Caco-2 (cell line): ENCODE measurements at places on chromosomes 2 and 18. TPM values are rescaled to one million over a fixed set of nuclear protein-coding genes. Genes with fewer than 3 reads are reported as not detected.

- DNase-seq, result no peak
Measured at GRCh38 chr2:4873876-4874593, 818.1 kb upstream of the SOX11 start.

DNA sequence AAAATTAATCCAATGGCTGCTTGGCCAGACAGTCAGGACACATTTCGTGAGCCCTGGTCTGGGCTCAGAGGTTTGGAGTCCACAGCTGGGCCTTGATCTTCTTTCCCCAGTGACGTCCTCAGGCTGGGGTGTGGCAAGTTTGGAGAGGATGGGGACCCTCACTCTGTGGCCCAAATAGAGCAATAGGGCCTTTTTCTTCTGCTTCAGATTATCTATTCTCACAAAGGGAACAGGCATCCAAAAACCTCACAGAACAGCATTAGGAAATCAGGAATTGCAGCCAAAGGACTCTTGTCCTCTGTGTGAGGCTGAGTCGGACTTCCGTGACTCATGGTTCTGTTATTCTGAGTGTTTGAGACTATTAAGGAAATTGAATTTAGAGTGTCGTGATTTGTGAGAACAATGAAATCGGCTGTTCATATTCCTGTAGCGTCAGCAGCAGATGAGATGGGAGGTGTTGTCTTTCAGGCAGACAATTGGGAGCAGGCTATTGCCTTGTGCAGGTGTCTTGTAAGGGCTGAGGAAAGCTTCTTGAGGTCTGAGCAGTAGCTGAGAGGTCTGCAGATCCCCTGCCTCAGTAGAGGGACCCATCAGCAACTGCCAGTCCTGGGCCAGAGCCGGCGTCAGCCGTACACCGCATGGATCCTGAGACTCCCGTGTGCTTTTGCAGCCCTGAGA, 113.8 kb downstream of the SH3RF3 start:
- DNase-seq, result no peak

DNA sequence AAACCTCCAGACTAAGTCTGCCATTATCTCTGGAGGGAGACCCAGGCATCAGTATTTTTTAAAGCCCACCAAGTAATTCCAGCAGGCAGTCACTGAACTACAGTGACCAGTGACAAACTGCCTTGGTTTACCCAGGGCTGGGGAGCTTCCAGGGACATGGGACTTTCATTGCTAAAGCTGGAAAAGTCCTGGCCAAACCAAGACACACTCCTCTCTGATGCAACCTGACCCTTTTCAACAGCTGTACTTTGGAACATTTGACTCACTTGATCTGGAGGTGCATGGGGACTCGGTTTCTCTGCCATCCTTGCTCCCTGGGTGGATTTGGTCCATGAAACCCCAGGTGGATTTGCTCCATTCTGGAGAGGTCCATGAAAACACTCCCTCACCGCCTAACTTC, 7.0 kb downstream of the MRO start:
- DNase-seq, result no peak

- DNase-seq, result no peak
Measured at GRCh38 chr2:239678666-239679296, 278.0 kb upstream of the HDAC4 start.

DNA sequence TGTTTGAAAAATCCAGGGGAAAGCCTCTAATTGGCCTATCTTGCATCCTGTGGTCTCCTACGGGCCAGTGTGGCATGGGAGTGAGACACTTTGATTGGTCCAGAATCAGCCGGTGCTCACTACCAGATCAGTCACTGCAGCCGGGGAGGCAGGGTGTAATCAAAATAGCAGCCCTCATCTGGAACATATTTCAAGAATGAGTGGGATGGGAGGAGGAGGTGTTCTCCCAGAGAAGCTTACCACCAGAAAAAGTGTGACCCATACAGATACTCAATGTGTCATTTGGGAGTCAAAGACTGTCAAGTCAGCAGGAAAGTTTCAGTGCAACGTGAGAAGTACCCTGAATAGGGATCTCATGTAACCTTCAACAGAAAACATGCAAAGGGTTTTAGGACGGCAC, 393.9 kb upstream of the SLC14A2 start:
- DNase-seq, result no peak

DNA sequence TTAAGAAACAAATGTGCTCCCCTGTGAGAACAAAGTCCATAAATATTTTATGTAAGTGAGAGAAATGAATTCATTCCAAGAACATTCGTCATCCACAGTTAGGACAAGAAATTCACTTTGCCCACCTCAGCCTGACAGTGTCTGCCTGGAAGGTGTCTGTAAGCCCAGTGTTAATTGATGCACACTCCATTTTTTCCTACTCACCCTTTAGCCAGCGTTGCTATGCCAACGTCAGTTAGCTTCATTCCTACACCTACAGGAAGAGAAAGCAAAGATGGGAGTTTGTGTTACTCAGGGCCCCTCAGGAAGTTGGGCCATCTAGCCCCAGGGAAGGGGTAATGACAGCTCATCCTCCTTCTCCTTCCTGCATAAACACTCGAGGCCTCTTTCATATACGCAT, 131.0 kb downstream of the ALPK2 start:
- DNase-seq, result no peak

DNA sequence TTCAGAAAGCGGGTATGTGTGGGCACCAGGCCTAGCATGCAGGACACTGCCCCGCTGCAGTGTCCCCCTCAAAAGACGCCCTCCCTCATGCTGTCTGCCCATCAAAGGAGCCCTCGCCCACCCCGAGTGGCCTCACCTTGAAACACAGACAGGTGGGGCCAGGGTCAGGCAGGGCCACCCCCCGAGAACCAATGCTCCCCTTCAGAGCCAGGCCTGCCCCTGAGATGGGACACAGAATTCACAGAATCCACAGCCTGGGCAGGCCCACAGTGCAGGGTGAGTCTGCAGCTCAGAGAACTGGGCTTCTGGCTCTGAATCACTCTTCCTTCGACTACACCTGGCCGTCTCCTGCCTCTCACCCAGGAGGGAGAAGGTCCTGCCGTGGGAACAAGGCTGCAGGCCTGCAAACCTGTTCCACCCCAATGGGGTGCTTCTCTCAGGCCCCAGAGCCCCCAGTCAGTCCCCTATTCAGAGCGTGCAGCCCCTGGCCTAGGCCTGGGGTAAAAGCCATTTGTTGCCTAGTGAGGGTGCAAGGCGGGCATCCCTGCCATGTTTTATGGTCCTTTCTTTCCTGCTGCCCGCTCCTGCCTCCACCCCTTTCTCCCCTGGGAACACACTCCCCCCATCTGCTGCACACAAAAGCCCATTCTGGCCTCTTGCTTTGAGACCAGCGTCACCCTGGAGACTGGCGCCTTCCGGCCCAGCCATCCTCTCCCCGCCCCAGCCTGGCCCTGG, 11.3 kb upstream of the ARHGEF4 start:
- DNase-seq, result no peak

DNA sequence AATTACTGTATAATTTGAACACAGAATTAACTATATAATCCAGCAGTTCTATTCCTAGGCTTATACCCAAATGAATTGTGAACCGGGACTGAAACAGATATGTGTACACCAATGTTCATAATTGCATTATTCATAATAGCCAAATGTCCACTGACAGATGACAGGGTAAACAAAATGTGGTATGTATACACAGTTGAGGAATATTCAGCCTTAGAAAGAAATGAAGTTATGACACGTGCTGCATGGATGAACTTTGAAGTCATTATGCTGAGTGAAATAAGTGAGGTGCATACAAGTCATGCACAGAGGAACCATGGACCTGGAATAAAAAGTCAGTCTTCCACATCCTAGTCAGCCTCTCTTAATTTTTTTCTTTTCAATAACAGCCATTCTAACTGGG, 91.9 kb downstream of the SH3RF3 start:
- no peak for DNase-seq

GRCh38 chr2:23157812-23158211, 227.2 kb upstream of the KLHL29 start:
- DNase-seq, result no peak

DNA sequence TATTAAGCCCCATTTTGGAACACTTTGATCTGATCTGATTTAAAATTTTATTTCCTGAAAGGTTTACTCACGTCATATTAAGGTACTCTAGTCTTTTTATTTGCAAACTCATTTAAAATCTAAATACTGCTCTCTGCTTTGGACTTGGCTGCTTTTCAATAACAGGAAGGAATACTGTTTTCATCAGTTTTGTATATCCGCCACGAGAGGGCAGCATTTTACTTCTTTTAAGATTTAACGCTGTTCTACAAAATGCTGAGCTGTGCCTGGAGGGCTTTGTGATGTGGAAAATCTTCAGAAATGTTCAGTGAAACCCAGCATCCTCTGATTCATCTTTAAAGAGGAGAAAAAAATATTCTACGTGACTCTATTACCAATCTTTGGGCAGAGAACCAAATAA, 37.5 kb upstream of the SLC38A11 start:
- no peak for DNase-seq

GRCh38 chr2:109720380-109721106, 73.6 kb upstream of the RGPD5 start:
- no peak for DNase-seq

- DNase-seq, result no peak
Measured at GRCh38 chr2:180979749-180980105, 678 bp upstream of the UBE2E3 start.

- DNase-seq, result peak; percentile 95
Measured at GRCh38 chr18:11857177-11857887, 6.1 kb downstream of the CHMP1B start.

- DNase-seq, result no peak
Measured at GRCh38 chr2:213162516-213163118, 11.2 kb upstream of the IKZF2 start.

DNA sequence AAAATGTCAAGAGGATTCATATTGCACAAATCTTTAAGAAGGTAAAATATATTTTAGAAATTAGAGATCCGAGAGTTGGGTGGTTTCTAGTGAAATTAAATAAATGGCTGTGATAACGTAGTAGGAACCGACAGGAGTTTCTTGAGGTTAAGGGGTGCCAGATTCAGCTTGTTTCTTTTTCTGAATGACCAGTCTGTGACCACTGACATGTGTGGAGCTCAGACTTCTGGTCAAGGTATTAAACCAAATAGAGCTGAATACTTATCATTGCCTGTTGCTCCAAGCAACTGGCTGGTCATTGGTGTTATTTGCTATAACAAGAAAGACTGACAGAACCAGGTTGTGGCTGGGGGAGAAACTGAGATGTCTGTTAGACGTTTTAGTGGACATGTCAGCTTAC, 408.2 kb upstream of the HS6ST1 start:
- DNase-seq, result no peak

GRCh38 chr2:183951630-183952029, 646.7 kb upstream of the ZNF804A start:
- no peak for DNase-seq

DNA sequence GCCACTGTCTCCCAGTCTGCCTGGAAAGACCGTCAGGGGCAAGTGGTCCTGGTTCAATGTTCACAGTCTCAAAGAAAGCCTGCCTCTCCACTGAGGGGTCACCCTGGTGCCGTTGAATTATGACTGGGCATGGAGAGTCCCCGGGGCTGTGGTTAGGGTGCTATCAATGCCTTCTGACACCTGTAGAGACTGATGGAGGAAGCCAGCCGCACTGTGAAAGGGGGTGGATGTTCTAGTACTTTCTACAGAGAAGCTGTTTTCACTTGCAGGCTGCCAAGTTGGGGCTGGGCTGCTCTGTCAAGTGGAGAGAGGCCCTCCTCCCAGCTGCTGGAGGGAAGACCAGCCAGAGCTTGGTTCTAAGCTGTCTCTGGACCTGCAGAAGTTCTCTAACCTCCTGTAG, 80.5 kb downstream of the BCL2L11 start:
- no peak for DNase-seq

- peak; percentile 42 for DNase-seq
Measured at GRCh38 chr2:231191896-231192872, 6.2 kb upstream of the ARMC9 start.

DNA sequence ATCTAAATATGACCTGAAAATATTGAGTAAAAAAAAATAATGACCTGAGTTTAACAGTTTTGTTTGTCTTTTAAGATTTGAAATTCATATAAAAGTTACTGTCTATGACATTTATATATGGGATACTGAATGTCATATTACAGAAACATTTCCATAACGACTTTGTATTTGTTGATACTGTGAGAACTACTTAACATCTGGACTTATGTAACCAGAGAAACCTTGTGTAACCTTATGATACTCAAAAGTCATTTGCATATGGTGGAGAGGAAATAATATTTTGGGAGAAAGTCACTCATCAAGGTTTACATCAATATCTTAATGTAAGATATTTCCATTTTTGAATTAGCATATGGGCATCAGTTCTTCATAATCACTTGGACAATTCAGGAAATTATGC, 12.6 kb downstream of the MFSD6 start:
- DNase-seq, result no peak

- no peak for DNase-seq
Measured at GRCh38 chr2:224220586-224221255, 181.2 kb downstream of the FAM124B start.

DNA sequence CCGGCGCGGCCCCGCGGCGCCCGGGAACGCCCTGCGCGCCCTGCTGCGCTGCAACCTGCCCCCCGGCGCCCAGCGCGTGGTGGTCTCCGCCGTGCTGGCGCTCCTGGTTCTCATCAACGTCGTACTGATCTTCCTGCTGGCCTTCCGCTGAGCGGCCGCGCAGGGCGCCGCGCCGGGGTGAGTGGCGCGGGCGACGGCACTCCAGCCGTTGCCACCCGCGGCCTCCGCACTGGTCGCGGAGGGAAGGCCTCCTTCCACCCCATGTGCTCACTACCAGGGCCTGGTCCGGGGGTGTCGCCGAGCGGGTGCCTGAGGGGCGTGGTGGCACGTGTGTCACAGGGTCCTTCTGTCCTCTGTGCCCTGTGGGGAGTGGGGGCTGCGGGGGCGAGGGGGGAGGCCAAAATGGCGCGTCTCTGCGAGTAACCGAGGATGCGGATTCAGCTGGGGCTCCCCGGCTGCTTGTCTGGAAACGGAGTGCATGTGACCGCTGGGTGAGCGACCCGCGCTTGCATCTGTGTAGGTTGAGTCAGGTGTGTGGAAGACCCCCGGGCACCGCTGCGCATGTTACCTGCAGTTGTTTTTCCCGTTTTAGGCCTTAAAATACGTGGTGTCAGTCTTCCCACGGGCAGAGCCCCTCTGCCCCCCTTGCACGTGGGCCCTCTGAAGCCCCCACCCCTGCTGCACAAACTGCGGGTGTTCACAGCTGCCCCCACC, 58.0 kb downstream of the FAM168B start:
- no peak for DNase-seq

GRCh38 chr2:54466870-54467269, 10.7 kb downstream of the SPTBN1 start:
- DNase-seq, result no peak

TRIM43 gene
- total RNA-seq, result not detected in 2 replicates

RBKS gene
- 7.1 and 7.4 TPM in 2 replicates for total RNA-seq

C2orf80 gene
- not detected in 2 replicates for total RNA-seq

PROKR1 gene
- total RNA-seq, result 0.09 TPM in 1 of 2 replicates, not detected in the other

IFT172 gene
- 17.2 and 21.9 TPM in 2 replicates for total RNA-seq

SP110 gene
- total RNA-seq, result 0.75 and 0.84 TPM in 2 replicates
